Caco-2 (cell line): ENCODE measurements at places on chromosomes 6 and 20.

DNA sequence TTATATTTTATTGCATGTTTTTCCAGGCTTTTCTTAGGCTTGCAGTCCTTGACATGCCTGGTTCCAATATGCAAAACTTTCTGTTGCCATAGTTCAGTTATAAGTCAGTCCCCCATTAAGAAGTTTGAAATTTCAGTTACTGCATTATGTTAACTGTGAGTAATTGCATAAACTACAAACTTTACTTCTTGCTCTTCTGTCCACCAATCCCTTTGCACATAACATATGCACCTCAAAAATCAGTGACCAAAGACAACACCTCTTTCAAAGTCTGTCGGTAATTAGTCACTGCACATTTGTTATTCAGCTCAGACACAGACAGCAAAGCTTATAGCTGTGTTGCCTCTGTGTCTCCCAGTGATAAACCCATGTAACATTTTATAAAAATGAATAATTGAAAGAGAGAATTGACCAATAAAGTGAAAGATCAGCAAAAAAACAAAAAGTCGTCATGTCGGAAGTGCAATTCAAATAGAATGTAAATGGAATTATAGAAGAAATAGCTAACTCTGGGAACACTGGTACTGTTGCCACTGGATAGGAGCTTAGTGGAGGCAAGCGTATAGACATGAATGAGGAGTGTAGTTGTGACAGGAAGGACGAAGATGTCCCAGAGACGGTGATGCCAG is 50.3 kb upstream of the BTBD3 start:
- DNase-seq: no peak

GRCh38 chr6:47235964-47236760 is 73.5 kb downstream of the TNFRSF21 start:
- DNase-seq: no peak

GRCh38 chr20:2741881-2742280 is 49.3 kb downstream of the EBF4 start:
- DNase-seq: no peak

DNA sequence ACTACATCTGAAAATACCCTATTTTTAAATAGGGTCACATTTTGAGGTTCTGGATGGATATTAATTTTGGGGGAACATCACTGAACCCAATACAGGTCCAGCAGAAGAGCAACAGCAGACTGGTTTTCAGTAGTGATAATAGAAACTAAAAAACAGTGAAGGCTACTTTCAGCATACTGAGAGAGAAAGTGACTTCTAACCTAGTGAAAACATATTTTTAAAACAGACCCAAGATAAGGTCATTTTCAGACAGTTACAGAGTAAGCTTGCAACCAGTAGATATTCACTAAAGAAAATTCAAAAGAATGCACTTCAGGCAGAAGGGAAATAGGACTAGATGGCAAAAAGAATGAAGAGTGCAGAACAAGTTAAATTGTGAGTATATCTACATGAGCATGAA is 42.0 kb upstream of the TMEM244 start:
- no peak for DNase-seq

DNA sequence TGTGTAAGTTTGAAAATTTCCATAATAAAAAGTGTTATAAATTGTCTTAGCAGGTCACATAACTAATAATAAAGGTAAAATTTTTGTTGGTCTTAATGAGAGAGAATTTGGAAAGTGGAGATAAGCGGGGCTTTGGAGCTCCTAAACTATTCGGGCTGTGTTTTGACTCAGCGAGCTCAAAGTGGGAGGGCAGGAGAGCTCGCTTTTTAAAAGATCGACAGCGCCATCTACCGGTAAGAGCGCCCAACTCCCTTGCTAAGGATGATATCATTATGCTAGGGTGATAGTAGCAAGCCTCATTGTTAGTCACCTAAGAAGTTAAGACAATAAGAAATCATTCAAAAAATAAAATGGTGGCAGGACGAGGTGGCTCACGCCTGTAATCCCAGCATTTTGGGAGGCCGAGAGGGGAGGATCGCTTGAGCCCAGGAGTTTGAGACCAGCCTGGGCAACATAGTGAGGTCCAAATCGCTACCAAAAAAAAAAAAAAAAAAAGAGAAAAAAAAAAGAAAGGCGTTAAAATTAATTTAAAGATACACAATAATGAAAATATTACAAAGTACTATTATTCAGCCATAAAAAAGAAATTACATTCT is 24.8 kb downstream of the C6orf15 start:
- peak; percentile 82 for DNase-seq

DNA sequence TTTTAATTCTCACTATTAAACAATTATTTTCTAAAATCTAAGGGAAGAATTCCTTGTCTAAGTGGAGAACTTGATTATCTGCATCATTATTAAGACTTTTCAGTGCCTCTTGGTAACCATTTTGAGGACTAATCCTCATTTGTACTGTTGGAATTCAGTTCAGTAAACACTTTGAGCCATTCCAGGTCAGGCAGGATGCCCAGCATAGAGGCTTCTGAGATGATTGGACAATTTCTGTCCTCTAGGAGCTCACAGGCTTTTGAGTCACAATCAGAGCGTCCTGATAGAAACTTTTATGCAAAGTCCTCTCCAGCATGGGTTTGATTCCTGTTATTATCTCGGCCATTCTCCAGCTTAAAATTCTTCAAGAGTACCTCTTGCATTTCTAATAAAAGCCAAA is 1304.6 kb downstream of the EPHA7 start:
- DNase-seq: no peak

DNA sequence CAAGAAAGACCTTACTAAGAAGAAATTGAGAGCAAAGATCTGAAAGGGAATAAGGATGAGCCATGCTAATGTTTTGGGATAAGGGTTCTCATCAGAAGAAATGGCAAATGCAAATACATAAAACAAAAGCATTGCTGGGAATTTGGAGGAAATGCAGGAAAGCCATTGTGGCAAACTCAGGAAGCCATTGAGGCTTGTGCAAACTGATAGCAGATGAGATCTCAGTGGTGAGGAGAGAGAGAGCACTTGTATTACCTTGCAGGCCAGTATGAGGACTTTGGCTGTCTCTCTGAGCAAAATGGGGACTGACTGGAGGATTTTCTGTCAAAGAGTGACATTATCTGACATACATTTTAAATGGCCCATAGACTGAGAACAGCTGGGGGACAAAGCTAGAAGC is 103.0 kb downstream of the ADGRB3 start:
- no peak for DNase-seq

DNA sequence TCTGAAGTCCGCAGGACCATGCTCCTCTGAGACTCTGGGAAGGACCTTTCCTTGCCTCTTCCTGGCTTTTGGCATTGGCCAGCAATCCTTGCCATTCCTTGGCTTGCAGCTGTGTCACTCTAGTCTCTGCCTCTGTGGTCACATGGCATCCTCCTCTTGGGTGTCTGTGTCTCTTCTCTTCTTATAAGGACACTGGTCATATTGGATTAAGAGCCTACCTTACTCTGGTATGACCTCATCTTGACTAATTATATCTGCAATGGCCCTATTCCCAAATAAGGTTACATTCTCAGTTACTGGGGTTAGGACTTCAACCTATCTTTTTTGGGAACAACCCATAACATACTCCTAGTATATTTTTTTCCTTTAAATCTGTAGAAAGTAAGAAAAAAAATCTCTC is 49.9 kb upstream of the GTSF1L start:
- no peak for DNase-seq

- DNase-seq: no peak
These were observed at the start of gene TAAR1 for GRCh38 chr6:132659082-132659481. Gene TAAR1 (minus strand): TSS chr6:132659182. CDS start chr6:132646003, 13,179 bp downstream.

DNA sequence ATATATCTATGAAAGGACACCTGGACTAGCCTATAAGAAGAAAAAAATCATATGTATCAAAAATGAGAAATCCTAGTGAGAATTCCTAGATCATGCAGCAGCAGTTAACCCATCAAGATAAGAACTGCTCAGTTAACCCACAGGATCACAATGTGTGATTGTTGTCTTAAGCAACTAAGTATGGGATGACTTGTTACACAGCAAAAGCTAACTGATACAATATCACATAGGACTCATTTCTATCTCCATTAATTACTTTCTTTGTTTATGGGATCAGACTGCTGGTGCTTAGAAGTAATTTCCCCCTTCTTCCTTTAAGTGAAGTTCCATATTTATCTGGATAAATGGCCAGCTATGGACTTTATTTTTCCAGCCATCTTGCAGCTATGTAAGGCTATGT is 280.8 kb upstream of the MARCKS start:
- no peak for DNase-seq

DNA sequence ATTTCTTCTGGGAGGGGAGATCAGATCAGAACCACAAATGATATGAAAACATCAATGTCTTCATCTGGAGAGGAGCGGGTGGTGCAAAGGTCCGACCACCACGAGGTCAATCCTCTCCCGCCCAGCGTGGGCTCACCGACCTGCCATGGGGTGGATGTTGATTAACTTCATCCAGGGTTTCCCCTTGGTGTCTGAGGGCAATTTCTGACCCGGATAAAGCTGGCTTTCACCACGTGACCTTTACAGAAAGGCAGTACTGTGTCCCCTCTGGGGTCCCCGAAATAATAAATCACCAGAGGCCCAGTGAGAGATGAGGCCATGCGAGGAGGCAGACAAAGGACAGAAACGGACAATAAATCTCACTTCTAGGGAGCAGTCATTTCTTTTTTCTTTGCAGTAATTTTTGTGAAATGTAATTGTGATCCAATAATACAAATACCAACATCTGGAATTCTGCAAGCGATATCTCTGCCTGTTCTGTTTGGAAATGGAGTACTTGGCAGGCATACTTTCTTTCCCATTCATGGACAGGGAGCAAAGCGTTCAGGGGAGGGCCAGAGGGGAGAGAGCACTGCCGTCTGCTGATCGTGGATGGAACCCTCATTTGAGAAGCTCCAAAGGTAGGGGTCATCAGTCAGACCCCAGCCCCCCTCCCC is 55.1 kb upstream of the APCDD1L start:
- no peak for DNase-seq

DNA sequence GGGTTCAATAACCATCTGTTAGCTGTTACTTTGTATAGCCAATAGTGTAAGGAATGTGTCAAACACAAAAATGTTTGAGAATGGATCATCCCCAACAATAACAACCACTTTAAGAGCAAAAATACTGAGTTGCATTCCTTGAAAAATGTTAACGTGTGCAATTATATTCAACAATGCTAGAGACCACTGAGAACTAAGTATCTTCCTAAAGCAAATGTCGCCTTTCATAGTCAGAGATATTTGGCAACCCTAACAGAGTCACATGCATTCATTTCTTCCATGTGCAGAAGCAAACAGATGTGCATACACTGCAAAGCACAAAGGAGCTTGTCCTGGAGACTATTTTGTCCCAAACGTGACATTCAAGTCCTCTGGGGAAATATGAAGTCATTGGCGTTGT is 448.6 kb downstream of the GJA1 start:
- DNase-seq: no peak

- no peak for DNase-seq
These were observed 5.1 kb downstream of the PERP start for GRCh38 chr6:138101946-138102731.

DNA sequence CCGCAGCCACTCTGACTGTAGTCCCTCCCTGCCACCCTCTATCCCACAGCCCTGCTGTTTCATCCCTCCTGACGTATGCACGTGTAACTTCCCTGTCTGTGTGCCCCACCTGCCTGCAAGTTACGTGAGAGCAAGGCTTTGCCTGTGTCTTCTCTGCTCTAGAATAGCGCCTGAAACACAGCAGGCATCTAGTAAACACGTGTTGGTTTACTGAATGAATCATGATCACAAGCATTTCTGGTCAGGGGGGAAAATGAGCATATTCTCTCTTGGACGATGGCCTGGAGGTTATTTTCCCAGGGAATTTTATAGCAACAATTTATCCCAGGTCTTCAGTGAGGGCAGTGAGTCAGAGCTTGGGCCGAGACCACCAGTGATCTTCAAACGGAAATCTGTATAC is 38.3 kb downstream of the PSMG4 start:
- no peak for DNase-seq

GRCh38 chr20:46814366-46815232 is 80.0 kb upstream of the EYA2 start:
- DNase-seq: peak; percentile 73

GRCh38 chr6:170393807-170394399 is 87.3 kb downstream of the FAM120B start:
- DNase-seq: no peak

GRCh38 chr6:44152533-44152932 is 6.1 kb upstream of the CAPN11 start:
- DNase-seq: no peak

- DNase-seq: no peak
These were observed 375.7 kb upstream of the MARCKS start for GRCh38 chr6:113481458-113481857.

DNA sequence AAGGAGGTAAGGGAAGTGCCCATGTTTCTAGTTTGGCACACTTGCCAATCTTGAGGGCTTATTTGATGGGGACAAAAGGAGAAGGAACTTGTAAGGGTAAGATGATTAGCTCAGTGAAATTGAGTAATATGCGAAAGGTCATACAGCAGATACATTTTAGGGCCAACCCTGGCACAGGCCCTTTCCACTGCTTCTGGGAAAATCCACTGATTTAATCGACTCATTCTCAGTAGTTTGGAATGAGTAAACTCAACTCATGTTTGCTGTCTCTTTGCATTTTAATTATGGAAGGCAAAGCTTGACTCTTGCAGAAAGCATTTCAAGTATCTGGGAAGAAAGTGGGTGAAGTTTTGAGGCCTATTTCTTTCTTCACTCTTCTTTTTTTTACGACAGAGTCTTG is 20.0 kb downstream of the PHF20 start:
- no peak for DNase-seq

GRCh38 chr20:25238319-25239037 is 9.4 kb upstream of the PYGB start:
- peak; percentile 4 for DNase-seq

GRCh38 chr6:132964101-132964867 is 149.9 kb downstream of the RPS12 start:
- DNase-seq: no peak

DNA sequence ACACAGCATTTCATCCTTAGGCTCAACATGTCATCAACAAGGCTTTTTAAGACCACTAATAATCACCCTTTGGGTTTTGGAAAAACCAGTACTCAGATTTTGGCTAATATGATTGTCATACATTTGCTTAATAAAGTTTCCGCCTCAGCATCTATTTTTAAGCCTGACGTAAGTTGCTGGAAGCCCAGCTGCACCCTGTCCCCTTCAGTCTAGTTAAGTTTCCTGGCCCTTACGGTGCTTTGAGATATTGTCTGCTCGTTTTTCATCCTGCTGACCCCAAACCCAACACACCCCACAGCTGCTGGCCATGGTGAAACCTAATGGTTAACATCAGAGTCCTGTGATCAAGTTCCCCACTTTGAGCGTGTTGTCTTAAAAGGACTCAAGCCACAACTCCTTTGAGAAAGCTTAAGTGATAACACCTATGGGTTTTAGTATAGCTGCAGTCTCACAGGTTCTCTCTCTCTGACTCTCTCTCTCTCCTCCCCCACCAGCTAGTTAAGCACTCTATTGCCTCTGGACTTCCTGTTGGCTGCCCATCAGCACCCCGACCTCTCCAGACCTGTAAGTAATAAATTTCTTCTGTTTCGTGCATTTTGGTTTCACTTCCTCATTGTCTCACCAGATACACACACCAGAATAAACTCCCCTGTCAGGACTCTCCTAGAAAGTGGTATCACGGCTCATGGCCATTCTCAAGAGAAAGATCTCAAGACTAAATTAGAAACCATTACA is 802.0 kb downstream of the C6orf118 start:
- DNase-seq: no peak
